ENCODE measurements at places on chromosomes 11 and 22. TPM values are rescaled to one million over a fixed set of nuclear protein-coding genes. Genes with fewer than 3 reads are reported as not detected.

LZTR1 gene
- 59.0 TPM for total RNA-seq

LYVE1 gene
- total RNA-seq, result 51.8 TPM

NPTXR gene
- total RNA-seq, result 3.7 TPM

DNA sequence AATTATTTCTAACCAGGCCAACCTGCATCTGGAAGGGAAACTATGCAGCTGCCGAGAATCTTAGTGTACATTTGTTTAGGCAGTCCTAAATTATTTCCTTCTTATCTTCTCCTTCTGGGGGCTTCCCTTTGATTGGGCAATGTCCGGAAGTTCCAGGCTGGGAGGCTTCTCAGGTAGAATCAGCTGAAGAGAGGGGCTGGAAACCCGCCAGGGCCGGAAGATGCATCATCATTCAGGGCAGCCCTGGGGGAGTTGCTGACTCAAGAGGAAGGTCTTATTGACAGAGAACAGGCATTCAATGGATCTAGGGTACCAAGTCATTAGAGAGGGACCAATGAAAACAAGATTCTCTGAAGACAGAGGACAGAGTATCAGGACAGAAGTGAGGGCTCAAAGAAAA is 150.7 kb downstream of the BLID start:
- no peak for DNase-seq

DNA sequence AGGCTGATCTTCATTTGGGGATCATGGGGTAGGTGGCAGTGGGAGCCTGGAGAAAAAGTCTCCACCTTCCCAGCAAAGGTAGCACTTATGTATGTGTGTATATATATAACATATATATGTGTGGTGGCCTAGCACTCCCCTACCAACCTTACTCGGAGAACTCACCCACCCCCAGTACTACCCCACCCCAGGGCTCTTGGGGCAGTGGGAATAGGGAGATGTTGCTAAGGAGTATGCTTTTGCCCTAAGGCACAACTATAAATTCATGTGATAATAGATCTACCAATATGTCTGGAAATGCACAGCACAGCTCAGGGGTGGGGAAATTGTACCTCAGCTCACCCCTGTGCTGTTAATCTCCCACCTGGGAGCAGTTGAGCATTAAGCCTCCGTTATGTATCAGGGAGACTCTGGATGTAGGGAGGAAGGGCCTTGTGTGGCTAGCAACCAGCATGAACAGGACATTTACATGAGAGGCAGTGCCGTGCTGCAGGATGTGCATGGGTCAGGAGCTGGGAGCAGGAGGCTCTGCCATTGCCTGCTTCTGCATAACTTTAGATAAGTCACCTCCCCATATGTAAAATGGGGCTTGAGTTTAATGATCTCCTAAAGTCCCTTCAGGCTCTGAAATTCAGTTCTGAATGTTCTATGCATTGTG is 57.3 kb downstream of the C11orf91 start:
- no peak for DNase-seq

DNA sequence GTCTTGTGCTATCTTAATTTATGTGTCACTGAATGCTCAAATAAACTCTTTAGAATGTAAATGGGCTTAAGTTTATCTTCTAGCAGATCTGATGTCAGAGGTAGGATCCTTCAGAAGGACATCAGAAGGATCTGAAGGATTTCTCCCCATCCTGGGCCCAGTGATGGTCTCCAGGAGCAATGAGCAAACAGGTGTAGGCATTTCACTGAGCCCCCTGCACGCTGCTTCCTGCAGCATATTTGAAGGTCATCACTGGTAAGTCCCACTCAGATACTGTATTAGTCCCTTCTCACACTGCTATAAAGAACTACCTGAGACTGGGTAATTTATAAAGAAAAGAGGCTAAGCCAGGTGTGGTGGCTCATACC is 4.5 kb downstream of the GSTP1 start:
- no peak for DNase-seq

- no peak for DNase-seq
These were observed 12.5 kb downstream of the MUC5B start for GRCh38 chr11:1235306-1235900.

All from breast epithelium (tissue), 4 donors.